ENCODE measurements at places on chromosomes 16 and 17.
A peak's percentile ranks its signal among the peaks of the same experiment; 100 is the strongest.

DNA sequence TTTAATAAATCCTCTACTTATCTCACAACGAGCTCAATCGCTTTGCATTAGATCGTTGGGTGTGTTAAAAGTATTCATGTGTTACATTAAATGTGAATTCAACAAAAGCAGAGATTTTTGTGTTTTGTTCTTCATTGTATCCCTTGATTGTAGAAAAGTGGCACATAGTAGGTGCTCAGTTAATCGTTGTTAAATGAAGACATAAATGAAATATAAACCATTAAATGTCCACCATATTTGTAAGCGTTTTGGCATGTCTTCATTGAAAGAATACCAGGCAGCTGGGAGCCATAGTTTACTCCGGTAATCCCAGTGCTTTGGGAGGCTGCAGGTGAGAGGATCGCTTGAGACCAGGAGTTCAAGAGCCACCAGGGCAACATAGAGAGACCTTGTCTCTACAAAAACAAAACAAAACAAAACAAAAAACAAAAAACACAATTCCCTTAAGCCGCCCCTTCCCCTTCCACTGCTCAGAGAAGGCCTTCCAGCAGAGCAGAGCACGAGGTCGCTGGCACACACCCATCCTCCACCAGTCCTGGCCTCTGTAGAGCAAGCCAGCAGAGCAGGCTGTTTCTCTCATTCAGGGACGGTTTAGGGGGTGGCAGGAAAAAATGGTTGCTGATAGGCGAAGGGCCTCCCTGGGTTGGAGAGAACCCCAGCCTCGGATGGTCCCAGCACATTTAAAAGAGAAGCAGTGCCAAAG lies 673 bp upstream of the CHD9 start:
- peak; percentile 32 for DNase-seq

GRCh38 chr17:19551165-19551564 lies 17.5 kb downstream of the SLC47A1 start:
- DNase-seq: no peak

GRCh38 chr16:34802848-34803599 lies 1343.6 kb downstream of the TP53TG3F start:
- DNase-seq: no peak

- no peak for DNase-seq
These were observed 11.5 kb upstream of the HYDIN start for GRCh38 chr16:71242036-71242435.

GRCh38 chr17:74094651-74095050 lies 108.8 kb upstream of the RPL38 start:
- DNase-seq: no peak

GRCh38 chr17:81030741-81031565 lies 4.0 kb upstream of the BAIAP2 start:
- DNase-seq: no peak

- no peak for DNase-seq
These were observed 6.5 kb downstream of the ZZEF1 start for GRCh38 chr17:4136373-4136772.

DNA sequence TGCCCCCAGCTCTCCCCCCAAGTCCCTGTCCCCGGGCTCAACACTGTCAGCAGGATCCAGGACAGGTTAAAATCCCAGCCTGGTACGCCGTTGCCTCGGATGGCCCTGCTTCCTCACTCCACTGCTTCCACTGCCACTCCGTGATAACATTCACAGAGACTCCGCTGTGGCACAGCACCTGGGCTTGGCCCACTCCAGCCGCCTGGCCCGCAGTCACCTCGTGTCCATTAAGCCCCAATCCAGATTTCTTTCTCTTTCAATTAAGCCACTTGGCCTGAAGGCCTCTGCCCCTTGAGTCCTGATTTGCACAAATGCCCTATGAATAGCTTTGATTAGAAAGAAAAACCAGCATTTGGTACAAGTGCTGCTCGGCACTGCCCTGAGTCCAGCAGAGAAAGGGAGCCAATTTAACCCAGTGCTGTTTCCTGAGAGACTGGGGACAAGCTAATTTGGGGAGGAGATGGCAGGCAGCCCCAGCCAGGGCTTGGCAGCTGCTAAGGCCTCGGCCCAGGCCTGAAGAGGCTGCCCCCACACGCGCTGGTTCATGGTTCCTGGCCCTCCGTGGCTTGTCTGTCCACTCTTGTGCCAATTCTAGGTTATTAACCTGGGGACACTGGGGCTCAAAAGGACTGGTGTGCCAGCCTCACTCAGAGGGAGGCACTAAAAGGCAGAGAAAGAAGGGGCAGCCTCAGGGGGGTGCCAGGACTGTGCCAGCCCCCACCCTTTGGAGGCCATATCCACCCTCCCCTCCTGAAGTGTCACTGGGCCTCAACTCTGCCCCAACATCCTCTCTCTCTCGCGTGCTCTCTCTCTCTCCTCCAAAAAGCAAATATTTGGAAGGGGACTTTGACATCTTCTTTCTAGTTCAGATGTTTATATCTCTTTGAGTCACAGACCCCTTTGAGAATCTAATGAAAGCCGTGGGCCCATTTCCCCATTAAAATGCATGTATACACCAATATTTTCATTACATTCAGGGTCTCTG lies 29.8 kb upstream of the SPPL2C start:
- no peak for DNase-seq

GRCh38 chr17:34436607-34437006 lies 73.6 kb upstream of the CCL1 start:
- DNase-seq: no peak

DNA sequence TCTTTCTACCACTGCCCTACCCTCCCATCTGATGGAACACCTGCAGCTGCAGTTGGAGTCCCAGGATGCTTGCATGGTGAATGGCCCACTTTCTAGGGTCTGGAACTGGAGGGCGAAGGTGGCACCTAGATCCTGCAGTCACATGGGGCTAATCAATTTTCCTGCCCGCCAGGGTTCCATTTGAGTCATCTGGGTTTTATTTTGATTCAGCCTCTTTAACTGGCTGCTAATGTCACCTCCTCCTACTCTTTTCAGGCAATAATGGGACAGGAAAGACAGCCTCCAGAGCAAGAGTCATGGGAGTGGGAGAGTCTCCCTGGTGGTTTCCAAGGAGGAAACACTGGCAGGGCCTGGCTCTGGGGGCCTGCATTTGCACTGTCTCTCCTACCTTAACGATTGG lies 3.8 kb upstream of the TBKBP1 start:
- DNase-seq: no peak

DNA sequence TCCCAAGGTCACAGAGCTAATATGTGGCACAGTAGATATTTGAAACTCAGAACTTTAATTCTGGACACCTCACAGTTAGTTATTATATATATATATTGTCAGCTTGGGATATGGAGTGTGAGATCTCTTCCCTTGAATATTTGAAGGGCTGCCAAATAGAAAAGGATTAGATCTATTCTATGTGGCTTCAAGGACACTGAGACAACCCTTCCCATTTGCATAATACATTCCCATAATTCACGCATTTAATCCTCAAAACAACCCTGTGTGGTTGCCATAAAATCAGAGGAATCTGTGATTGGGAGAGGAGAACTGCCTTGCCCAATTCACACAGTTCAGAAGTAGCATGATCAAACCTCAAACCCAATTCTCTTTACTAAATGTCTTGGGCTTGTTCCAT lies 365.8 kb upstream of the DYNLRB2 start:
- no peak for DNase-seq

GRCh38 chr16:1691276-1691675 lies 13.2 kb downstream of the JPT2 start:
- no peak for DNase-seq

- no peak for DNase-seq
These were observed at the start of gene TRIM47 for GRCh38 chr17:75878174-75878998. Gene TRIM47 (minus strand): TSS chr17:75878581. CDS start chr17:75878548, 33 bp downstream.

DNA sequence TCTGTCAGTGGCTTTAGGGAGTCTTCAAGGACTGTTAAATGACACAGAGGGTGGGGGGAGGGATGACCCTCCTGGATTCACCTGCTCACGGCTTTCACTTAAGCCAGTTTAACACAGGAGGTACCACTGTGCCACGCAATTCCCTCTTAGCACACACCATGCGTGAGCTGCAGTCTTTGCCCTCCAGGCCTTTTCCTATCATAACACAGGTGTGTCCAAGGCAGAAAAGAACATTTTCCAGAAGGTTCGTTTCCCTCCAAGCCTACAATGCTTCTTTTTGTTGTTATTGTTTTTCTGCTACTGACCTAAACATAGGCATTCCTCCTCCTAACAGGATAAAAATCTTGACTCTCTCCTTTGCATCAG lies 1.1 kb downstream of the ZFHX3 start:
- DNase-seq: no peak

DNA sequence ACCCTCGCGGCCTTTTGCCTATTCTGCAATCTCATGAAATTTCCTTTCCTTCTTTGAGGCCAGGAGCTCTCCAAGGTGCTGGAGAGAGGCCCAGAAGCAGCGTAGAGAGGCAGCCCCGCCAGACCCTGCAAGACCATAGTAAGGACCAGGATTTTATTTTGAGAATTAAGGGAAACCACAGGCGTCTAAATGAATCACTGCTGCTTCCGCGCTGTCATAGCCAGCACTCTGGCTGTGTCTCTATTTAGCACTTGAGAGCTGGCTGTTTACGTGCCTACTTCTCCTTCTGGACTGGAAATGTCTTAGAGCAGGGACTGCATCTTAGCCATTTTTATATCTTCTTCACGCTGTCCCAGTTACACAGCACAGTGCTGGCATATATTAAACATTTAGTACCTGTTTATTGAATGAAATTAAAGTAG lies 37.6 kb upstream of the PIRT start:
- DNase-seq: peak; percentile 3

DNA sequence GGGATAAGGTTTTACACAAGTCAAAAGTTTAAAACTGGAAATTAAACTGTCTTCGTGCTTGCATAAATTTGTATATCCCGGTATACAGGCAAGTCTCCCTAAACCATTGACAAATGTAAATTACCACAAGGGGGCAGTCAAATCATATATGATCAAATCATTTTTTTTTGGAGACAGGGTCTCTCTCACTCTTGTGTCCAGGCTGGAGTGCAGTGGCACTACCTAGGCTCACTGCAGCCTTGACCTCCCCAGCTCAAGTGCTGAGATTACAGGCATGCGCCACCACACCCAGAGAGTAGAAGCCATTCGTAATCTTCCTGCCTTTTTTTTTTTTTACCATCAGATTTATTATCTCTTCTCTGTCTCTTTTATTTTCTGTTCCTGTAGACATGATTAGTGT lies 18.5 kb downstream of the TOP2A start:
- DNase-seq: no peak

DNA sequence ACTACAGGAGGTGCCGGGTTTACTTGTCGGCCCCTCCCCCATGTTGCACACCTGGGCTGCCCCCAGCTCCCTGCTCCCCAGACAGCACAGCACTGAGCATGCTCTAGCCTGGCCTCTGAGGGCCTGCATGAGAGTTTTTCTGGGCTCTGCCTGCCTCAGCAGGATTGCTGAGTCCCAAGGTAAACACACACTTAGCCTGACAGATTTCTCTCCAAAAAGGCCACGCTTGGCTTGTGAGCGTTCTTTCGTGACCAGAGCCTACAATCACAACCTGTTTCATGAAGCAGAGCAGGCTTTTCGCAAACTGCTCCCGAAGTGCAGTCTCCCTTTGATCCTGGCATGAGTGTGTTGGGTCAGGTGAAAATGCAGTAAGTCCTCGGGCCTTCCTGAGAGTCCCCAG lies 9.8 kb upstream of the CD300E start:
- no peak for DNase-seq

DNA sequence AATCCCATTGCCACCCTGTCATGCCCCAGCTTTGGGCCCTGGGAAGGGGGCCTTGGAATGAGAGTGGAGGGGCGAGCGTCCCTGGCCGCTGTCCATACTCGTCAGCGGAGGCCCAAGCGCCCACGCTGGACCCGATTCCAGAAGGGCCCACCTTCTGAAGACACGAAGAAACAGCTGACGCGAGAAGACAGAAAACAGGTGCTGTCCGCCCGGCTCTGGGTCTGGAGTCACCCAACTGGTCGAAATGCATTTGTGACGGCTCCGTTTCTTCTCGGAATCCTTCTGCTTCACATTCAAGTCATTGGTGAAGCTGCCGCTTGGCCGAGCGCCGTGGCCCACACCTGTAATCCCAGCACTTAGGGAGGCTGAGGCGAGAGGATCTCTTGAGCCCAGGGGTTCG lies 52.9 kb upstream of the PVALEF start:
- DNase-seq: no peak

GRCh38 chr16:23156946-23157460 lies 7.8 kb upstream of the USP31 start:
- no peak for DNase-seq

DNA sequence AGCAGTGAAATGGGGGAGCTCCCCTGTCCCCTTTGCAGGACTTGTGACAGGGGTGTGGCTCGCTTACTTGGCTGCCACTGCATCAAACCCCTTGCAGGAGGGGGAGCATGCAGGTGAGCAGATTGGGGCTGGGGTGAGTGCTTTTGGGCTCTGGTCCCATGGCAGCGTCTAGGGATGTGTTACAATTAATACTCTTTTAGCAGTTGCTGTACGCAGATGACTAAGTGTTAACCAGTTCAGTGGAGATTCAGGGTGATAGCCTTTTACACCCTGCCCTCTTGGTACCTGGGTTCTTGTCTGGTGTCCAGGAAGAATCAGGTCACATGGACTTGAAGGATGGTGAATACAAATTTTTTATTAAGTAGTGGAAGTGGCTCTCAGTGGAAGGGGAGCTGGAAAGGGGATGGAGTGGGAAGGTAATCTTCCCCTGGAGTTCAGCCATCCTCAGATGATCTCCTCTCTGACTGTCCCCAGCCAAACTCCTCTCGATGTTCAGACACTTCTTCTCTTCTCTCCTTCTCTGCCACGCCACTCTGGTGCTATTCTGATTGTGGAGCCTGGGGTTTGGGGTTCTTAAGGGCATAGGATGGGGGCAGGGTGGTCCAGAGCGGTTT lies 100.1 kb downstream of the MARF1 start:
- DNase-seq: no peak

DNA sequence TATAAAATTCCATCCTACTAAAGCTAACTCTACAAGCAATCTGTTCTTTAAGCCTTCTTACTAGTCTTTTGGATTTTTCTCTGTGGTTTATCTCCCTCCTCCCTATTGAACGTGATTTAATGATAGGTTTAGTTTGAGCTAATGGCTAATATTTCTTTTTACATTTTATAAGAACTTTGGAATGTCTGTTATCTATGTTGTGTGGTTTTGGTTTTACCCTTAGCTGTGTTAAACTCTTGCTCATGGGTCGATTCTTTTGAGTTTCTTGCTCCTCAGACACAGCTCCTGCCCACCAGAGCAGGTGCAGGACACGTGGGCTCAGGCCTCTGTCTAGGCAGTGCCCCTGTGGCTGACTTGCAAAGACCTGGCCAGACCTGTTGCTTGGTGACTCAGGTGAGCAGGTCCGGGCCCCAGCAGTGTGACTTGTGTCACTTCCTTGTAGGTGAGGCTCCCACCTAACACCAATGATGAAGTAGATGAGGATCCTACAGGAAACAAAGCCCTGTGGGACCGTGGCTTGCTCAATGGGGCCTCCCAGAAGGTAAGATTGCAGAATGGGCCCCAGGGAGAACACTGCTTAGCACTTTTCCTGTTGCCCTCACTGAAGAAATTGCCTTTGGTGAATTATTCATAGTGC lies 45.1 kb downstream of the SF3B3 start:
- DNase-seq: no peak

DNA sequence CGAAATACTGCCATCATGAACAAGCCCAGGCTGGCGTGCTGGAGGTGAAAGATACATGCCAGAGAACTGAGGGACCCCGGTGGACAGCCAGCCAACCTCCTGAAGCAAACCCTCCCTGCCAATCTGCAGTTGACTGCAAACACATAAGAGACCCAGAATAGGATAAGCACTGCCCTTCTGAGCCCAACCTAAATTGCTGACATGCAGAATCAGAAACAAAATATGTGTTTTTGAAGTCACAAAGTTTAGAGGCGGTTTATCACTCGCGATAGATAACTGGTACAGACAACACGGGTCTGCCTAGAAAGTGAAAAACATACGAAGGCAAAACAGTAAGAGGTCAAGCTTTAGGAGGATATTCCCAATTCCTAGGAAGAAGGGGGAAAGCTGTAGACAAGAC lies 14.6 kb downstream of the TOX3 start:
- DNase-seq: no peak
